MCF 10A (cell line): ENCODE measurements at places on chromosomes 2 and 18.

- DNase-seq, result no peak
Measured at GRCh38 chr2:23526114-23526513, 141.1 kb downstream of the KLHL29 start.

DNA sequence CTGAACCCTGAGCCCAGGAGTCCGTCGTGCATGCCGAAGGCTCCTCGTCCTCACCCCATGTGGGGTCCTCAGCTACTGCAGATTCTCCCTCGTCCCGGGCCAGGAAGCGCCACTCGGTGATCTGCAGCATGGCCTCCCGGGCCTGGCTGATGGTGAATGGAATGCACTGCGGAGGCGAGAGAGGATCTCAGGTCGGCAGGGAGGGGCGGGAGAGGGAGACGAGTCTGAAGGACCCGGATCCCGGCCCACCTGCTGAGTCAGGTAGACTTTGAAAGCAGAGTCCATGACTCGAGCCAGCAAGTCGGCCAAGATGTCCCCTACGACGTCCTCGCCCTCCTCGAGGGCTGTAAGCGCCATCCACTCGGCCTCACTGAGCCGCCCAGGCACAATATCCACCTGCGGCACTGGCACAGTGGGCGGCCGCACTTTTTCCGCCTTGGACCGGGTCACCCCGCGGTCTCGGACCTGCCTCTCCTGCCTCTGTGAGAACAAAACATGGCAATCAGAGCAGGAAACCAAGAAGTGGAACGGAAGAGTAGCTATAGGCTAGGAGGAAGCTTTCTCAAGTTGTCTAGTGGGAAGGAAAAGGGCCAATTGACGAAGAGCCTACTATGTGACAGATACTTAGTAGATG is 5.5 kb downstream of the C2orf81 start:
- no peak for DNase-seq

DNA sequence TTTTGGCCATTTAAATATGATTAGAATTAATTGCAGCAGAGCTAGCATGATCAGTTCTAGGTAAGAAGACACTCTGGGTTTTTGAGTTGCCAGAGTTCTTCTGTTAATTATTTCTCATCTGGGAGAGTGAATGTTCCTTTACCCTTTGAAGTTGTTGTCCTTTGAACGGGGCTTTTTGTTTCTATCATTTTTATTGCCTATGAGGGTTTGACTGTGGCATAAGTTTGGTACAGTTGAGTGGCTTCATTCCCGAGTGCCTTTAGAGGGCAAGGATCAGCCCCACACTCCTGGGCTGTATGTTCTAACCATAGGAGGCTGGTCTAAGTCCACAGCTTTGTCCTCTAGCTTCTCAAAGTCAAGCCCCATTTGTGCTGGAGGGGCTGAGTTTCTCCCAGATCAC is 804.3 kb downstream of the KCNJ3 start:
- no peak for DNase-seq

GRCh38 chr18:68642003-68642402 is 72.9 kb downstream of the TMX3 start:
- DNase-seq, result no peak

- DNase-seq, result no peak
Measured at GRCh38 chr2:181234487-181234891, 222.7 kb upstream of the ITGA4 start.

DNA sequence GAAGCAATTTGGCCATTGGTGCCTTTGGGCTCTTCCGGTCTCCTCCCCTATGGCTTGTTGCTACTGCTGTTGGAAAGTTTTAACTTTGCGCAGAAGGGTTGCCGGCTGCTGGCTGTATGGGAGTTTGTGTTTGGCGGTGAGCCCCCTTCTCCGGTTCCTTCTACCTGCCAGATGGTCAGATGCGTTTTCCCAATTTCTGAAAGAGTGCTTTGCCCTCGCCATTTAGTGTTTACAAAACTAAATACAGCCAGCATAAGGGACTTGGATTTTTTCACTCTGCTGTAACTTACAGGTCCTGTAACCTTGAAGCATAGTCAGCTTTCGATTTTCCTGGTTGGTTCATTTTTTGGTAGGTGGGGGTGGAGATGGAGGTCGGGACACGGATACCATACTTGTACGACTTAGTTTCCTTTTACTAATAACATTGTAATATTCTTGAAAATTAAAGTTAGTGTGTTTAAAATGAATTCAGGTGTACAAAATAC is 604 bp downstream of the COQ10B start:
- DNase-seq, result peak; percentile 94

DNA sequence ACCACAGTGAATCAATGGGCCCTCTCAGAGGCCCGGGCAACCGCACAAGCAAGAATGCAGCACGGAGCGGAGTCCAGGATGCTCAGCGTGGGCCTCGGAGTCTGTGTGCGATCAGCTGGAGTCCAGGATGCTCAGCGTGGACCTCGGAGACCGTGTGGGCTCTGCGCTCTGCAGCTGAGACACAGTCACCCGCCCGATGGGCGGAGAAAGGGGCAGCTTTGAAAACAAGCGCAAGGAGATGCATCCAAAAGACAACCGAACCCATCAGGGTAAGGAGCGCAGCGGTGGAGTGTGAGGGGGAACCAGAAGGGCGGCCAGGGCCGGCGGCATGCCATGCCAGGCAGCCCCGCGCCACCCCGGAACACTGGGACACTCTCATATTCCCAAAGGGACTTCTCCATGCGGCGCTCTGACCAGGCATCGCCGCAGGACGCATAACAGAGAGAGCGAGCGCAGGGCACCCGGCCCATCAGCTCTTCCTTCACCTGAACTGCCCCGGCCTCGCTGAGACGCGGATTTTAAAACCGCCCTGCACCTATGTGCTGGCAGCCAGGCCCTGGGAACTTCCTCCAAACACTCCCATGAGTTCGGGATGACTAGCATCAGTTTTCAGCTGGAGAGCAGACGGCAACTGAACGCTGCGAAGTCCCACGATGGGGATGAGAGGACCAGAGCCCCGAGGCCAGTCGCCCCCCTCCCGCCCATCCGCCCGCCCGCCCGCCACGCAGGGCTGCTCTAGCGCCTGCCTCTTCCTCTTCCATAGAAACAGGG is 44.7 kb downstream of the MC5R start:
- no peak for DNase-seq

- DNase-seq, result no peak
Measured at GRCh38 chr18:4637876-4638275, 182.8 kb upstream of the DLGAP1 start.

DNA sequence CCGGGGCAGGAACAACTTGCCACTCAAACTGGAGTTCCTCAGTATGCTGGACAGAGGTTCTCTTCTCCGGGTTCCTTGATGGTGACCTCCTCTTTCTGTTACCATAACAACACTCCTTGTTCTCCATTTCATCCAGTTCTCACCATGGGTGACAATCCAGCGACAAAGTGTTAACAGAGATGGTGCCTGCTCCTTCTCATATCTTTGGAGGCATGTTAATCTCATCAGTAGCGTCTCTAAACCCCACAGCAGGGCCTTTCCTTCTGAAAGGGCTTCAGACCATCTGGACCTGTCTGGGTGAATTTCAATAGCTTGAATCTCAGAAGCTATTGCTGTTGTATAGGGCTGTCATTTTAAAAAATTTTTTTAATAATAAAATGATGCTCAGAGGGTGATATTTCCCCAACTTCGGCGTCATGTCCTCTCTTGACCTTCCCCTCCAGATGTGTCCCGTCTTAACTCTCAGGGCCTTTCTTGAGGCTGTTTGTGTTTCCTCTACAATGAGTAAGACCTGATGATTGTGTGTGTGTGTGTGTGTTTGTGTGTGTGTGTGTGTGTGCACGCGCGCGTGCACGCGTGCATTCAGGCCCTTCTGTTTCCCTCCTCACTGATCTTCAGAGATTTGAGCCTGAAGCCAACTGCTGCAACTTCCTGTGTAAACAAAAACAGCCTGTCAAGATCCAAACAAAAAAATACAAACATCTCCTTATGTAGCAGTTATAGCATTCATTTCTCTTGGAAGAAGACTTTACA is 24.3 kb upstream of the CETN1 start:
- DNase-seq, result no peak

DNA sequence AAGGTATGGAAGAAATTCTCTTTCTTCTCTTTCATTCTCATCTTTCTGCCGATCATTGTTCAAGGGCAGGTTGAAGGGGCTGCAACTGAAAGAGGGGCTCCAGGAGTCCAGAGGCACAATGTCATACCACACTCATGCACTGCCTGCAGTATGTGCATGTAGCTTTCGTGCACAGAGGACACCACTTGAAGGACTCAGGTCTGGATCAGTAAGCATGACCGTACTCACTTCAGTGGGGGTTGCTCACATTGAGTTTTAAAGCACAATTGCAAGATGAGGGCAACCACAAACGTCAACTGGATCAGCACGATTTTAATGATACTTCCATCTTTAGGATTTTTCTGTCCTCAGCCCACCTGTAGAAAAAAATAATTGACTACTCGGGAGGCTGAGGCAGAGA is 84.6 kb downstream of the SP3 start:
- DNase-seq, result no peak

DNA sequence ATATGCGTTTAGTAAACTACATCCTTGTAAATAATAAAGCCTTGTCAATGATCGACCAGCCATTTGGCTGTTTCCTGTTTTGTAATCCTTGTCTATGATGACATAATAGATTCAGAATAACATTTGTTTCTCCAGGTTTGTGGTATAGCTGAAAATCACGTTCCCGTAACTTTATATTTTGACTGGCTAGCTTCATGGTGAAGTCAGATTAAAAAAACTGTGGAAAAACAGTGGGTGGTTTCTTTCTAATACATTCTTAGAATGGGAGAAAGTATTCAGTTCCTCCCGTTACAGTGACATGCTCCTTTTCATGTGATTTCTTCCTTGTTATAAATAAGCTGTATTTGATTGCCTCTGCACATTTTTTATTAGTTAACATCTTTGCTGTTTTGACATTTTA is 366.9 kb downstream of the NYAP2 start:
- DNase-seq, result no peak

- DNase-seq, result no peak
Measured at GRCh38 chr2:237309011-237309410, 105.0 kb downstream of the COL6A3 start.

GRCh38 chr2:23681356-23682140 is 245.4 kb downstream of the ATAD2B start:
- no peak for DNase-seq

DNA sequence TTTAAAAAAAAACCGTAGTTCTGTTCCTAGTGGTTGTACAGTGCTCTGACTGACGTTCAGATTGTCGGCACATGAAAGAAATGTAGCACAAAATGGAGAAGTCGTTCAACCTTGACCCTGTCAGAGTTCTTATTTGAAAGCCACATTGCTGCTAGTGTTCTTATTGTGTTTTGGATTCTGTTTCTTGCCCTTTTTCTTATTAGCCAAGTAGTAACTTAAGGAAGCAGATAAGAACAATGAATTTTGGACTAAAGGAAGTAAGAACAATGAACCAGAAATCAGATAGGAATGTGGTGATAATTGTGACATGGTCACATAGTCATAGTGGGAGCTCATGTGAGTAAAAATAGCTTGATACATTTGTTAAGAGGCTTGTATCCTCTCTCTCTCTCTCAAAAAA is 45.9 kb downstream of the RPIA start:
- DNase-seq, result no peak

GRCh38 chr2:122755281-122755780 is 999.9 kb downstream of the TSN start:
- DNase-seq, result no peak

- peak; percentile 21 for DNase-seq
Measured at GRCh38 chr2:210586381-210586780, 30.0 kb downstream of the CPS1 start.

DNA sequence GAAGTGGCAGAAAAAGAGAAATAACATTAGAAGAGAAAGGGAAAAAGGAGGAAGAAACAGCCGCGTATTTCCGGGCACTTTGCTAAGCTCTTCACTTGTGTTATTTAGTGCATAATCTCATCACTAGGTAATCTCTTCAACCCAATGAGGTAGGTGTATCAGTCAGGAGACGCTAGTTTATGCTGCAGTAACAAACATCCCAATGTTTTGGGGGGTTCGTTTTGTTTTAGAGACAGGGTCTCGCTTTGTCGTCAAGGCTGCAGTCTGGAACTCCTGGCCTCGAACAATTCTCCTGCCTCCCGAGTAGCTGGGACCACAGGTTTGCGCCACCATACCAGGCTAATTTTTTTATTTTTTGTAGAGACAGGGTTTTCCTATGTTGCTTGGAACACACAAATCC is 61.7 kb downstream of the ZFP36L2 start:
- DNase-seq, result no peak

- no peak for DNase-seq
Measured at GRCh38 chr2:240622531-240623235, 2.6 kb upstream of the GPR35 start.

- DNase-seq, result no peak
Measured at GRCh38 chr2:158255257-158255656, 153.6 kb downstream of the UPP2 start.

DNA sequence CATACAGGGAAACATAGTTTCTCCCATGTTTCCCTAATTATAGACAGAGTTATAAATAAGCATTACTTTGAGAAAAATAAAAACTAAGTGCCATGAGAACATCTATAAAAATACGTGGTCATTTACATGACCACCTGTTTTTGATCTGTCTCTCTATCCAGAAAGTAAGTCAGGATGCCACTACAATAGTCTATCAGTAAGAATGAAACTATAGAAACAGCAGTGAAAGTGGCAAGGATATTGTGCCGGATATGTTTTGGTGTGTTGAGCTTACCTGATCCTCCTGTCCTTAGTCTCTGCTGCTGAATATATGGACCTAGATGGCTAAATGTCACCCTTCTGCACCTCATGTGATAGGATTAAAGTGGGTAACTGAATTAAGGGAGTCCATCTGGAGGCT is 512.4 kb downstream of the LRP1B start:
- no peak for DNase-seq

- peak; percentile 58 for DNase-seq
Measured at GRCh38 chr2:46298522-46299353, 1.5 kb downstream of the EPAS1 start.

- DNase-seq, result peak; percentile 71
Measured at GRCh38 chr18:36296650-36297416, 680 bp upstream of the FHOD3 start.

GRCh38 chr18:30945761-30946160 is 96.8 kb downstream of the DSC3 start:
- no peak for DNase-seq

DNA sequence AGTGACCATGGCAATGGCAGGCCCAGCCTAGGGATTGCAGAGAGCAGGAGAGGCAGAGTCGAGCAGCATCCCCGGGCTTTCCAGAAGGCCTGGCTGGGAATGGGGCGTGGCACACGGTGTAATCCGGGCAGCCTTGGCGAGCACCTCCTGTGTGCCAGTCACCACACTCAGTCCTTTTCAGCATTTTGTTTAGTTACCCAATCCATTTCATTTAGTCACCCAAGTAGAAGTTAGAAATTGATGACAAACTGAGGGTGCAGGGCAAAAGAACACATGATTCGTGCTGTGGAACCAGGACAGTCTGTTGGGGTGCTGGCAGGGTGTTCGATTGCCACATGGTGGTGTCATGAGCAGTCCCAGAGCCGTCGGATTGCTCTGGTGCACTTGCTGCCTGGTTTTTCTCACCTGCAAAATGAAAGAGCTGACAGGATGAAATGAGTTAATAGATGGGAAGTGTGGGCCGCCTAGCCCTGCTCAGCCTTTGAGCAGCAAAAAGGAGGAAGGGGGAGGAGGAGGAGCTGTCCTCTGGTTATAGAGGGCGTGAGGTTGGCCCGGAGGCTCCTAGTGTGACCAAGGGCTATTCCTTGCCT is 299.4 kb downstream of the AGAP1 start:
- peak; percentile 45 for DNase-seq
